Fibroblast of gingiva (primary cell): ENCODE measurements at places on chromosomes 1 and 21.

DNA sequence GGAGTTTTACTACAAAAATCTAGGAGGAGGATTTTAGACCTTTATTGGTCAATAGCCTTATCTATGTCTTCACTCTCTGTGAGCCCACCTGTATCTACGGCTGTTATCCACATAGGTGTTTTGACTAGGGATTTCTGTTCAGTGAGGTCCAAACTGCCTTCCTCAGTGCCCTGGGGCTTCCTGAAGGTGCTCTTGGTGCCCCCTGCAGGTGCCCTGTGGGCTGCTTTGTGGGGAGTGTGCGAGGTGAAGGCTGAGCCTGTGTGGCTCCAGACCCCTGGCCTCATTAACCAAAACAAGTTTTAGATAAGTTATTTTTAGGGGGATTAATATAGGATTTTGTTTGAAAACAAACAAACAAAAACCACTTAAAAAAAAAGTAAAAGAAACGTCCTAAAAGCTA, 122.5 kb downstream of the KIF26B start:
- no peak for DNase-seq

DNA sequence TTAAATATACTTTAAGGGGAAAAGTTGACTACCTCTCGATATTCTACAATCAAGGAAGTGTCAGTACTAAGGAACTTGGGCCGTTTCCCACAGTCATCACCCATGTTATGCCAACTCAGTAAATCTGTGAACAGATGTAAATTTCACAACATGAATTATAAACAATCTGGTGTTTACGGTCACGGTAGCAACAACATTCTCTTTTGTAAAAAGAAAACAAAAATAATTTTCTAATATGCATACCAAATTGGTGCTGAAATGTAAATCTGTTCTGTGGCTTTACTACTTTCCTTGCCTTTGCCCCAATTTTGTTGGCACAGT, 1.2 kb downstream of the SH3GLB1 start:
- peak; percentile 59 for DNase-seq

DNA sequence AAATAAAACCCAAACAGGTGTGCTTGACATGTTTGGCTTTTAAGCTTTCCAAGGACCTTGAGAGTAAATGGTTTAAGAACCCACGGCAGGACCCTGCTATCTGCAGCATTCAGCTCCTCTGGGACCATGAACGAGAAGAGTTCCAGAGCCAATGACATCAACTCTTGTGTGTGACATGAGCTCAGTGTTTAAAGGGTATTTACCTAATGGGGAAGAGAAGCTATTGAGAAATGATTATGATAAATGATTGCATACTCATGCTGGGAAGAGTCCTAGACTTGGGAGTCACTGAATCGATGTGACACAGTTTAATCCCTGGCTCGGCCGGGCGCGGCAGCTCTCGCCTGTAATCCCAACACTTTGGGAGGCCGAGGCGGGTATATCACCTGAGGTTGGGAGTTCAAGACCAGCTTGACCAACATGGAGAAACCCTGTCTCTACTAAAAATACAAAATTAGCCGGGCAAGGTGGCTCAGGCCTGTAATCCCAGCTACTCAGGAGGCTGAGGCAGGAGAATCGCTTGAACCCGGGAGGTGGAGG, 55.4 kb downstream of the KANK4 start:
- no peak for DNase-seq

DNA sequence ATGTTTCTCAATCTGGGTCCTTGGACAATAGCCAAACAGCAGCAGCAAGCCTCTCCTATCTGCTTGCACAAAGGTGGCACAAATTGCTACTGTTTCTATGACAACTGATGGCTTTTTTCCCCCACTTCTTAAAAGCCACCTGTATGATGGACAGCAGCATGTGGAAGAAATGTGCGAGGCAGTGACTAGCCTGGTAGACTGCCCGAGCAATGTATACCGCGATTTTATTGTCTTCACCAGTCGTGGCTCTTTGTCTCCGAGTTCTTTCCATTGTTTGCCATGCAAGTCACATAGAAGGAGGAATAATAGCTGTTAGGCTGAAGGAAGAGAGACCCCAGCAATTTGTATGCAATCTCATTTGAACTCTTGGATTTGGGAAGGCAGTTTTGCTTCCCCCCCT, 79.4 kb downstream of the S1PR1 start:
- no peak for DNase-seq

- DNase-seq: no peak
These were observed 950 bp upstream of the LRP8 start for GRCh38 chr1:53328541-53329499.

DNA sequence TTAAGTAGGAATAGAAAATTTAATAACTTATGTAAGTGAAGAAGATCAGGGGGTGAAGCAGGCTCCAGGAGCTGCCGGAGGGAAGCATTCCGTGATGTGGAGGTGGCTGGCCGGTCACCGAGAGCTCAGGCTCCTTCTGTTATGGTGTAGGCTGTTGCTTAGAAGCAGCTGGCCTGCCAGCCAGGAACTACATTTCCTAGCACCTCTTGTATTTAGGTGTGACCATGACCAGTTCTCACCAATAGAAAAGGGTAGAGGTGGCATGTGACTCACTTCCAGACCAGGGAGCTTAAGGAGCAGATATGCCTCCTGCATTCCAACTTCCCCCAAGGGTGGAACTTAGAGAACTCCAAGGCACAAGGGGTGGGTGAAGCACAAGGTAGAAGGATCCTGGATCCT, 120.7 kb downstream of the ACTL8 start:
- DNase-seq: peak; percentile 18

DNA sequence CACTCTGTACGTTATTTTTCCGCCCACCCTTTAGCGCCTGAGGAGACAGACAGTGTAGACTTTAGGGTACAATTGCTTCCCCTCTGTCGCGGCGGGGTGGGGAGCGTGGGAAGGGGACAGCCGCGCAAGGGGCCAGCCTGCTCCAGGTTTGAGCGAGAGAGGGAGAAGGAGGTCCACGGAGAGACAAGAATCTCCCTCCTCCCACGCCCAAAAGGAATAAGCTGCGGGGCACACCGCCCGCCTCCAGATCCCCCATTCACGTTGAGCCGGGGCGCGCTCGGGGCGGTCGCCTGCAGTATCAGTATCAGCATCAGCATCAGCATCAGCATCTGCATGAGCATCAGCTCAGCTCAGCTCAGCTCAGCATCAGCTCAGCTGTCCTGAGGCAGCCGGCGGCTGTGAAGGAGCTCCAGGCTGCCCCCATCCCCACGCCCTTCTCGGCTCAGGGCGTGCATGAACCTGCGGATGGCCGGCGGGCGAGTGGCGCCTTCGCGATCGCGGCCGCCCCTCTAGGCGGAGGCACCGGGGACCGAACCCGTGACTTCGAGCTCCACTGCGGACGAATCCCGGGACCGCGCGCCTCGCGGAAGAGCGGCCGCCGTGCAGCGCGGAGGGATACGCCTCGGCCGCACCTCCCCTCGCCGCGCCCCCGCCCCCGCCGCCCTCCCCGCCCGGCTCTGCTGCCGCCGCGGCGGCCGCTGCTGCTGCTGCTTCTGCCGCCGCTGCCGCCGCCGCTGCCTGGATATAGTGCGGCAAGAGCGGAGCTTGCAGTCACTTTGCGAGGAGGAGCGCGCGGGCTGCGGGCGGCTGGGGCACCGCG, at the start of gene NCAM2:
NCAM2 (plus strand) TSS at position 774 of the 820 bp plus-strand sequence.
- peak; percentile 95 for DNase-seq

GRCh38 chr1:32321712-32322291, 14.2 kb downstream of the MARCKSL1 start:
- DNase-seq: no peak

GRCh38 chr1:231236208-231236591, 4.8 kb upstream of the GNPAT start:
- no peak for DNase-seq

- DNase-seq: no peak
These were observed 1.6 kb downstream of the ADAM15 start for GRCh38 chr1:155052439-155053395.

DNA sequence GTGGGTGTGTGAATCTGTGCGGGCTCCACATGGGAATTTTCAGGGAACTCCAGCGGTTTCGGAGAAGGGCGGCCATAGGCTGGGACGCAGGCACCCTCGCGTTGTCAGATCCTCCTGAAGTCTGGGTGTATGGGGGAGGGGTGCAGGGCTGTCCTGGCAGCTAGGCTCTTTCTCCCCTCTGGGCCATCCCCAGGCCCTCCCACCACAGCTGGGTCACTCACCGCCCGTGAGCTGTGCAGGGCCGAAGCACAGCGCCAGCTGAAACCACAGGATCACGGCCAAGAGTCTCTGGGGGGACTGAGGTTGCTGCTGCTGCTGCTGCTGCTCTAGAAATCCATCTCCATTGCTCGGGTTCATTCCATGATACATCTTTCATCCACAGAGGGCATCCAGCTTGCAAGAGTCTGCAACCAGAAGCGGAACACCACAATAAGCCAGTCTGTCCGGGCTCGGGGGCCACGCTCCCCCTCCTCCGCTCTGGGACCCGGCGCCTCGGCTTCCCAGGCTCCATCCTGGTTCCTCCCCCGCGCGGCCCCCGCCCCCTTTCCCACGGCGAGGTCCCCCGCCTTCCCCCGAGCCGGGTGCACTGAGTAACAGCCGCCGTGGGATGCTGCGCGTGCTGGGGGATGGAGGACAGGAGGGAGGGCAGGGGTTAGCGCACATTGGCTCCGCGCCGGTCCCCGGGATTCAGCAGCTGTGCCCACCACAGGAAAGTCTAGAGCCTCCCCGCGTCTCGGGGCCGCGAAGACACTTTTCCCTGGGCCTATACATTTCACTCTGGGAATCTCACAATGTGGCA, 720 bp downstream of the SUSD4 start:
- DNase-seq: peak; percentile 13

DNA sequence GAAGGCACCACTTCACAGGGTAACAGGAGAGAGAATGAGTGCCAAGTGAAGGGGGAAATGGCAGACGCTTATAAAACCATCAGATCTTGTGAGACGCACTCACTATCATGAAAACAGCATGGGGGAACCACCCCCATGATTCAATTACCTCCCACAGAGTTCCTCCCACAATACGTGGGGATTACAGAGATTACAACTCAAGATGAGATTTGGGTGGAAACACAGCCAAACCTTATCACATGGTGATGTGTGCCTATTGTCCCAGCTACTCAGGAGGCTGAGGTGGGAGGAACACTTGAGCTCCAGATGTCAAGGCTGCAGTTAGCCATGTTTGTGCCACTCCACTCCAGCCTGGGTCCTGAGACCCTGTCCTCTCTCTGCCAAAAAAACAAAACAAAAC, 56.0 kb upstream of the DSCAM start:
- DNase-seq: no peak

DNA sequence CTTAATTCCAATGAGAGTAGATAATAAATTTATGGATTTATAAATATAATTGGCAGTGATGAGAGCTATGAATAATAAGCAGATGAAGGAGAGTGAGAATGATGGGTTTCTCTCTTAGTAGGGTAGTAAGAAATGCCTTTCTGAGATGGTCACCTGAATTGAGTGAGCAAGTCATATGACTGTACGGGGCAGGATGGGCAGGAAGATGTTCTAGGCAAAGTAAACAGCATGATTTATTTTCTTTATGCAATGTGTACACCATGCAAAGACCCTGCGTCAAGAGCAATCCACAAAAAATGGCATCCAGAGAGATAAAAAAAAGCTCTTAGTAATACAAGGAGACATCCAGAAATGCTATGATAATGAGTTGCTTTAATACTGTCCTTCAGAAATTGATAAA, 409.9 kb downstream of the HLX start:
- DNase-seq: no peak

DNA sequence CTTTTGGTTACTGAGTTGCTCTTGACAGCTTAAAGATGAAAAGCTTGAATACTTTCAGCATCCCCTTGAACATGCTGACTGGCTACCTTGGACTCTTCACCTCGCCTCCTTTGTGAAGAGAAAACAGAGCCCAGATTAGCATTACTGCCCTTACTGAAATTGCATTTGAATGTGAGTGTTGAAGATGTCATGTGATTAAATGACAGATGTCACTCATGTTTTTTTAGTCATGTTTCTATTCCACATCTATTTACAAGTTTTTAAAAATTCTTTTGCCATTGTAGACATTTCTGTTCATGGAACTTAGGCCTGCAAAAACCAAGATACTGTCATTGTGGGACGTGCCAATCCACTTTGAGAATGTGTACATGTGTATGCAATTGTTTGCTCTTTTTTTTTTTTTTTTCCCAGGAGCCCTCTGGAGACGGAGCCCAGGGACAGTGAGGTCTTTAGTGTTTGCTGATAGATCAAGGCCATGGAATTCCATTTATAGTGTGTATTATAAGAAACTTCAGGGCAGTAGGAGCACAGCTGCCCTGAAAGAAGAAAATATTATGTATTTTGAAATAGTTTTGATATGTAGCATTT, 25.7 kb upstream of the IVNS1ABP start:
- no peak for DNase-seq

DNA sequence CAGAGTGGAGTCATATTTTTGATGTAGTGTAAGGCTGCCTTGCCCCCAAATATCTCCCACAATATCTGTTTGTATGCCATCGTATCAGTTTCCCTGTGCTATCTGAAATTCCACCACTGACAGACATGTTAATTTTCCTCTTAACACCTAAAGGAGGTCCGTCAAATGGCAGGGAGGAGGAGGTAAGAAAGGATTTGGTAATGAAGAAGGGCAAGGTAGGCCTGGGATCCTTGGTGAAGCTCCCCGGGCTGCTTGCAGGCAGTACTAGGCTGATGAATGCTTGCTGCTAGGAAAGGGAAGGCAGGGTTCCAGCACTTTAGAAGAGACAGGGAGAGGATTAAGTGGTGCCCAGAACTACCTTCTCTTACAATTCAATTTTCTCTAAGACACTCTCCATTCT, 402.4 kb upstream of the ZP4 start:
- no peak for DNase-seq

GRCh38 chr1:109634292-109634691, 14.7 kb downstream of the AMPD2 start:
- no peak for DNase-seq

GRCh38 chr1:220991506-220991905, 112.3 kb downstream of the HLX start:
- DNase-seq: peak; percentile 31

DNA sequence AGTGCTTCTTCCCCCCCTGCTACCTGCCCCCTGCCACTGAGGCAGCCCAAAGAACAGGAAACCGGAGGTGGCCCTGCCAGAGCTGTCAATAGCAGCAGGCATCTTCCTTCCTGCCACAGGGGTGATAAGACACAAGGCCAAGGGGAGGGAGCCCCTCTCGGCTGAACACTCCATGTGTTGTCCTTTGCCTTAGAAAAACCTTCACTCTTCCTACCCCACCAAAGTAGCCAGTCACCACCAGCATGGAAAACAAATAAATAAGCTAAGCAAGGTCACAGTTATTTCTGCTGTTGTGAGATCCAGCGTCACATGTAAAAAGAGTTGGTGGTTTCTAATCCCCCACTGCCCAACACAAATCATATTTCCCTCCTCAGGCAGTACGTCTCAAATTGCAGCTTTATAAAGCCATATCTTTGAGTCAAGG, 104.8 kb upstream of the DPT start:
- no peak for DNase-seq

GRCh38 chr21:22280851-22281250, 1282.6 kb downstream of the NCAM2 start:
- no peak for DNase-seq

DNA sequence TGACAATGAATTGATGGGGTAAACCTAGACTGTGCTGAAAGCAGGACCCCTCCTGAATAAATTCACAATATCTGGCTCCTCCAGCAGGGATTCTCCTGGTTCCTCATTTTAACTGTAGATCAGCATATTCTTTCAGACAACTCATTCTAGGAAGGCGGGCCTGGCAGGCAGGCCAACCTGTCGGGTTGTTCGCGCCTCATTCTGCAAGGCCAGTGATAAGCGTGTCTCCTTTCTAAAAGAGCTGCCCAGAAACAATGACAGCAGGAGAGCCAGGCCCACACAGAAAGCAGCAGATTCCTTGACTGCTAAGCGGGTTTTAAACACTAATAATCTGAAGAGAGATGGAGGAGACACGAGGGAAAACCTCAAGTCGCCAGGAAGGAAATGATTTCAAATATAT, 70.0 kb downstream of the NTPCR start:
- DNase-seq: no peak
